Activated T-helper 1 cell treated with anti-CD3 and anti-CD28 coated beads, Interleukin-2, amount 50 U/mL, for 16 hours (primary cell): ENCODE measurements at places on chromosomes 4 and X.

DNA sequence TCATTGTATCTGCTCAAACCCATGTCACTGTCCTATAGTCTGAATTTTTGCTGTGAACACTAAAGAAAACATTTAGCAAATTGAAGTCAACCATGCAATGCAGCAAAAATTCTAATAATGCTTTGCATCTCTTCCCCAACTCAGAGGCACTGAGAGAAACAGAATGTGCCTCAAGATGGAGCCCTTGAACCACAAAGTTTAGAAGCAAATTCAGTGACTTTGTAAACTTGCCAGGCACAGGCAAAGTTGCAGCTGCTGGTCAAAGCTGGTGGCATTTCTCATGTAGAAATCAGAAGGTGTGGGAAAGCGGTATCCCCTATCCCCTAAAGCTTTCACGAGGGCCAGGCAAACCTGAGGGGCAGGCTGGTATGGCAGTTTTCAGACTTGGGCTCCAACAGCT, 121.7 kb upstream of the DIPK2B start:
- DNase-seq = no peak

DNA sequence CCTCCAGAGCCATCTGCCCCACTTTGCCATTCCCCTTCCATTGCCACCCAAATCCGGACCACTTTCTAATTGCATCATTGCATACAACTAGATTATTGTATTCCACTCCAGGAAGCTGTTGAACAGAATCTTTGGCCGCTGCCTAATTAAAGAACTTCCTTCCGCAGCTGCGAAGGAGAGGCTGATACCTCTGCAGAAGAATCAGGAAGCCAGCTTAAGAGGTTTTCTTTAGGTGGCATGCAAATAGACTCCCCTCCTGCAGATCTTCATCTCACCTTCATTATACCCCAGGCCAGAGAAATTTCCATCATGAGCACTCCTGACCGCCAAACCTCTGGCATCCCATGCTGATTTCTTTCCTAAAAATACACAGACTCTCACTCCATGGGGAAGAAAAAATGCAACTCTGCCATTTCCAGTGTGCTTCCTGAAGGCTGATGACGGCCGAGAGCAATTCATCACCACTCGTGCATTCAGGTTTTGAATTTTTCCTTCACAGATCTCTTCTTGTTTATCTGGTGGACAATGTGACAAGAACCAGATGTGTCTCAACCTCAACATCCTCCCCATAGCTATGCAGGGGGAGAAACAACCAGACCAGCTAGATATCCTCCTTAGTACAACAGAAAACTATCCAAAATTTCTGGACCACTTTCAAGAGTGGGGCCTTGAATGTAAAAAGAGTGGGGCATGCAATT, 31.2 kb downstream of the LGI2 start:
- no peak for DNase-seq

- DNase-seq = no peak
Observed at GRCh38 chr4:27474691-27475090, 614.0 kb downstream of the STIM2 start.

DNA sequence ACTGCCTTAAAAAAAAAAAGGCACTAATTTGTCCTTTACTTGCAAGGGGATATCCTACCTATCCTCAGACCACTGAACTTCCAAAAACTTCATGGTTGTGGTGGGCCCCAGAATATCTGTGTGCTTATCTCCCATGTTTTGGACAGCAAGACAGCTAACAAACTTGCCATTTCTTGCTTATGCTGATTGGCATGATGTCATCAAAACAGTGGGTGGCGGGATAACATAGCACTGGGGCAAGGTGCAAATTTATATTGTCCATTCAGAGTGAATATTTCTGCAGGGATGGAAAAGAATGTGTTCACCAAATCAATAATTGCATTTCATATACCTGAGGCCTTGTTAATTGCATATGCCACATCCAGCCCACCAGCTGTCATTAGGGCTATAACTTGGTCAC, 23.5 kb downstream of the HAUS3 start:
- no peak for DNase-seq

DNA sequence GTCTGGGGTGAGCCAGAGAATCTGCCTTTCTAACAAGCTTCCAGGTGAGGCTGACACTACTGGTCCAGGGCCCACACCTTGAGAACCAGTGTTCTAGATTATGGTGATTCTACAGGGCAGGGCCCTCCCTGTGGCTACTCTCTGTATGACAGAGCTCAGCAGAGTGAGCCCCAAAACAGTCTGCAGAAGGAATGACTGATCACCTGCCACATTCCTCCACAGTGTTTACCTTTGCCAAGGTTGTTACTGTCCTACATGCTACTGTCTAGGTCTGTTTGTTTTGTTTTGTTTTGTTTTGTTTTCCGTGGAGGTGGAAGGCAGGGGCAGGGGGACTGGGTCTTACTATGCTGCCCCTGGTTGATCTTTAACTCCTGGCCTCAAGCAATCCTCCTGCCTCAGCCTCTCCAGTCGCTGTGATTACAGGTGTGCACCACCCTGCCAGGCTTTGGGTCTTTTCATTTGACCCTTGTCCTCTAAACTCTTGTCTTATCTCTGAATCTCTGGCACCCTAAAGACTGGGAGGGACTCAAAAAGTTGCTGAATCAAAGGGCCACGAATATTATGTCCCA, 45.1 kb downstream of the MAP7D2 start:
- no peak for DNase-seq

DNA sequence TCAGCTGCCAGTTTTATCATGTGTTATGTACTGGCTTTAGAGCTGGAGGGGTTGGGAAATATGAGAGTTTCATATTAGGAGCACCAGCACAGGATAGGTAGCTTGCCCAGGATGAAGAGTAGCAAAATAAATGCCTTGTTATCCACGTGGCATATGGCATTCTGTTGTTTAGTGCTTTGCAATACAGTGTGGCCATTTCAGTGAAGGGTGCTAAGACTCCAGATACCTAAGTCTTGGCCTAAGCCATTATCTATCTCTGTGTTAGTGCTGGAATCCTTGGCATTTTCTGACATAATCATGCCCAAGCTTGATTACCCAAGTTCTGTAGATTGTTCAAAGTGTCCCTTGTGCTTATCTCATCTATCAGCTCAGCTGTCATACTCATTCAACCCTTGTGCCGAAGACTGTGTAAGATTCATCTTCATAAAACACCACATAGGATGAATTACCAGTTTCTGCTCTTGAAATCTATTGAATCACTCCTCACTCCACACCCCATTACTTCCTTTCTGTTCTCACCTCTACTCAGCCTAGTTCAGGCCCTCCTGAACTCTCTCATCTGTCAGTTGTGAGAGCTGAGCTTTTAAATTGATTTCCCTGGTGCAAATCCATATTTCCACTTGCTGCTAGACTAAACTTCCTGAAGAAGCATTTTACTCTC, 73.5 kb downstream of the CLCN5 start:
- no peak for DNase-seq

DNA sequence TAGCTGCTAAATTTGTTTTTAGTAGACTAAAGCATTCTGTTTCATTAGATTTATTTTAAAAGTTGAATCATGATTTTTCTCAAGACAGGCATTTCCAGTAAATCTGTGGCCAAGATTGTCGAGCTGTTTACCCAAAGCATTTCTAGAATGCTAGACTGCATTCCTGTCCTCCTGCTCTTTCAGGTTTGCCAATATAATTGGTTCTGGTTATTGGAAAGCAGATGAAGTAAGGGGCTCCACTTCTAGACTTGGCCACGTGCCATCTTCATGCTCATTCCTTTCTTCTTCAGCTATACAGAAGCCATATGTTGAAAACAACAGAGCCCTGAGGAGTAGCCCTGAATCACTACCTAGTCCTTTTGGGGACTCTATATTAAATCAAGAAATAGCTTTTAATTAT, 62.5 kb downstream of the PGRMC2 start:
- DNase-seq = no peak

DNA sequence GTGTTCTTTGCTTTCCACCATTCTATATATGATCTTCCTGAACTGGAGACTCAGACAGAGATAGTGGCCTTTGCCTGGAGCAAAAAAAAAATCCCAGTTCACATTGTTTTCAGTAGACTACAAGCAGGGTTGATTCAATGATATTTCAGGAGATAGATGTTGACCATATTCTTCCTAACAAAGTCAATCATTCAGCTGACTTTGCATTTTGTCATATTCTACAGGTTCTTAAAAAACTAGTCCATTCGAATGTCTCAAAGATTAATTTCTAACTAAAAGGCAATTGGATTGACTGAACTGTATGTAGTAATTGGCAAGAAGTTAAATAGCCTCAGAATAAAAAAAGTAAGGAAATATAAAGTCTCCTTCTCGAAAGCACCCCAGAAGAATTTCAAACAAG, 479.5 kb downstream of the NKX6-1 start:
- DNase-seq = no peak

- no peak for DNase-seq
Observed at GRCh38 chr4:123232439-123232838, 164.2 kb upstream of the SPRY1 start.

DNA sequence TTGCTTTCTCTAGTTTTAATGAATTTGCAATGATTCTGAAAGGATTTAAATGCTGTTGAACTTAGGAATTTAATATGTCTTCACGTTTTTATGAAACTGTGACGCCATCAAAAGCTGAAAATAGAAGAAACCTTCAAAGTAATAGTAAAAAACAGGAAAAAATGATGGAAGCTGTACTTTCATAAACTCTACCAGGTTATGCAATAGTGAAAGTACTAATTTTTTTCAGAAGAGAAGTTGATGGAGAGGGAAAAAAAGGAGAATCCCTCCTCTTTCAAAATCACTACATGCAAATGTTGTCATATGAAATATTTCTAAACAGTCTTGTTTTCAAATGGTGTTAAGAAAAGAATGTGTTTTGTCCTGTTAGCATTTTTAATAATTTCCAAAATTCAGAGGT, 73.6 kb downstream of the ZNF330 start:
- DNase-seq = no peak

- DNase-seq = no peak
Observed at GRCh38 chr4:187961171-187961570, 34.4 kb upstream of the ZFP42 start.

GRCh38 chrX:134377537-134377936, 82.4 kb upstream of the HPRT1 start:
- no peak for DNase-seq

DNA sequence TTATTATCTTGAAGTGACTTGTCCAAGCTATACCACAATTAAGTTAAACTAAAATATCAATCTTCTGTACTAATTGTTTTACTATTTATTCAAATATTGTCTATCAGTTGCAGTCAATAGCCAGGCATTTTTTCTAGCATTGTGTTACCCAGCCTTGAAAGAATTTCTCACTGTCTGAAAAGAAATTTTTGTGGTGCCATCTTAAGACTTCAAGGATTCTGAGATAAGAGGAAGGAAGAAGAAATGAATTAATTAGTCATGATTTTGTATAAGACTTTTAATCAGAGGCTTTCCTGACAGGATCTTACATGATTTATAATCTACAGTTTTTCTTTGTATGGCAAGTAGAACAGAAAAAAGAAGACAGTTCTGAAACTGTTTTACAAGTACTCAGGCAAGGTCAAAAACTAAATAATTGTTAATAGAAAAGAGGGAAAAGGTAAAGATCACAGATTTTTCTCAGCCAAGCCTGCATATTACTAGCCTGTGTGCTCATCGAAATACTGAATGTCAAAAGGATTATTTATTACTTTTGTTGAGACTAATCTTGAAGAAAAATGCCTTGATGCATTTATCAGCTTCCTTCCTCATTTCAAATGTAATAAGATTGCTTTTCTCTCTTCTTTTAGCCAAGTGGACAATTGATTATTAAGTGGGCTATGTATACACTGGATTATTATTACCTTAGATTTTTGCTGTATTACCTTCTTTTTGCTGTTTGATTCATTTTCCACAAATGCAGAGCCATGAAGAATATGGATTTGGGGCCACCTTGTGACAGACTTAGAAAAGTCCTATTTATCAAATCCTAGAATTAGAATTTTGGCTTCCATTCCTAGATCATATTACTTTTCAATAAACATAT, 53.8 kb downstream of the CXCL1 start:
- DNase-seq = no peak

- DNase-seq = no peak
Observed at GRCh38 chrX:42577936-42578470, 200.0 kb downstream of the PPP1R2C start.

- no peak for DNase-seq
Observed at GRCh38 chr4:1367936-1368289, 20.9 kb downstream of the UVSSA start.

- no peak for DNase-seq
Observed at GRCh38 chr4:15343581-15343980, 84.3 kb upstream of the C1QTNF7 start.

DNA sequence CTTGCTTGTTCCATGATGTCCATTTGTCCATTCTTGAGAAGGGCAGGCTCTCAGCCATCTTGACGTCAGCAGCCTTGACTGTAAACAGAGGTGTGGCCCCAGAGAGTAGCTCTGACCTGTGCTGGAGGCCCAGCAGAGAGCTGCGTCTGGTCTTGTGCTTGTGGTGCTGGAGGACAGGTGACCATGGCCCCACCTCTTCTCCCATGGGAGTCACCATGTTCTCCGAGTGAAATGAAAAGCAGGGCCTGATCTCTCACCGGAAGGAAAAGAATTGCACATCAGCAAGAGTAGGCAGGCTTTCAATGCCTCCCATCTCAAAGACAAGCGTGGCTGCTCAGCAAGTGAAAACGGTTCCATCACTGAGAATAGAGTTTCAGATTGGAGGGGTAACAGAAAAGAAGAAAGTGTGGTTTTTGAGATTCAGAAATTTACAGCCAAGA, 11.5 kb downstream of the PARM1 start:
- no peak for DNase-seq

GRCh38 chrX:31126205-31126604, 54.4 kb upstream of the FTHL17 start:
- DNase-seq = no peak

DNA sequence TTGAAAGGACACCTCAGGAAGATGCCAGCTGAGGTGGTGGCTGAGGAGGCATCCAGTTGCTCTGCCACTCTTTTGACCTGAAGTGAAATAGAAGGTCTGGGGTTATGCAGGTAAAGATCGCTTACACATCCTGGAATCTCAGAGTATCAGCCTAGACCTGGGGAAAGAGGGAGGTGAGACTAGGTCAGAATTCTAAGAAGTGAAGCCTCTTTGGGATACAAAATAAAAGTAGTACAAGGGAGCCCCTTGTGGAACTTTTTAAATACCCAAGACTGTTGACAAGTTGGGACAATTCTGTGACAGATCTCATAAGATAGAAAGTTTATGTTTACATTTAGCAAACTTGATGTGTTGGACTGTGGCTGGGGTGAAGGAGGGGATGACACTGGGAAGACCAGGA, 263.1 kb downstream of the SPRY1 start:
- DNase-seq = no peak

DNA sequence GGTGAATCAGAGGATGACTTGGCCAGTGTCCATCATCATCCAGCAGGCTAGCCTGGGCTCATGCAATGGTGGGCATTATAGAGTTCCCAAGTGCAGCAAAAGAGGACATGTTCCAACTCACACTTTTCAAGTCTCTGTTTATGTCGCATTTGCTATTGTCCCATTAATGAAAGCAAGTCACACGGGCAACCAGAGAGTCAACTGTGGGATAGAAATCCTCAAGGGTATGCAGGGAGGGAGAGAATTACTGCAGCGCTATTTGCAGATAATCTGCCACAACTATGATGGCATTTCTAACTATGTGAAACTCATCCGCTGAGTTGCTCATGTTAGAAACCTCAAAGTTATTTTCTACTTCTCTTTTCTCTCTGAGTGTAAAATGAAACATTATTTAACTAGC, 78.5 kb upstream of the TAB3 start:
- no peak for DNase-seq

GRCh38 chr4:35739308-35739707, 505.0 kb downstream of the ARAP2 start:
- no peak for DNase-seq
